T1000 (cell line): ENCODE measurements at places on chromosomes 11 and 22.

DNA sequence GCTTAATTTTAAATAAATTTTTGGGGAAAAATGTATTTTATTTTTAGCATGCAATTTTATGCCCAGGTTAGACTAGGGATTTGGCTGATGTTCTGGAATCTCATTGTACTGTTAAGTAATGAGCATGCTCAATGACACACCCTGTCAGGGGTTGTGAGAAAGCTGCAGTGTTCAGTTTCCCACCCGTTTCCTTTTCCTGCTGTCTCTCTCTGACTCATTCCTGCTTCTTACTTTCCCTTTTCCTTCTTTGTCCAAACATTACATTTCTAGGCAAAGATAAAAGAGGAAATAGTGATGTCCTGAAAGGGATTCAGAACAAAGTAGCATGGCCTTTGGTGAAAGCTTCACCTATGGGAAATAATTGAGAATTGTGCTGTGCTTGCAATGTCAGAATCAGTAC, 22.7 kb downstream of the OOSP3 start:
- no peak for DNase-seq

DNA sequence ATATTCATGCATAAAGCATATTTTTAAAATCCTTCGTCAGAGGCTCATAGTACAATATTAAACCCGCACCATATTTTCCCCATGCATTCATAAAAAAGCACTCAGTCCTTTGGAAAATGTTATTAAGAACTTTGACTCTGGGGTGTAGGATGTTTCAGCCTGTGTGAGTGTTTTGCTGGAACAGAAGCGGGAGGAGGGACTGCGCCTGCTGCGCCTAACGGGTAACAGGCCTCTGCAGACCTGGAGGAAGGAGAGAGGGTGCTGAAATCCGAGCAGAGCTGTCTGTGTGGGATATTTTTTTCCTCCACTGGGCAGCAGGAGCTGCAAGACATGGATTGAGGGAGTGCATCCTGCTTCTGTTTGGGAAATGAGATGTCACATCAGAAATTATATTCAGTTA, 483.0 kb downstream of the BRD1 start:
- no peak for DNase-seq

GRCh38 chr22:17773606-17774205, 563 bp downstream of the BID start:
- DNase-seq, result no peak

DNA sequence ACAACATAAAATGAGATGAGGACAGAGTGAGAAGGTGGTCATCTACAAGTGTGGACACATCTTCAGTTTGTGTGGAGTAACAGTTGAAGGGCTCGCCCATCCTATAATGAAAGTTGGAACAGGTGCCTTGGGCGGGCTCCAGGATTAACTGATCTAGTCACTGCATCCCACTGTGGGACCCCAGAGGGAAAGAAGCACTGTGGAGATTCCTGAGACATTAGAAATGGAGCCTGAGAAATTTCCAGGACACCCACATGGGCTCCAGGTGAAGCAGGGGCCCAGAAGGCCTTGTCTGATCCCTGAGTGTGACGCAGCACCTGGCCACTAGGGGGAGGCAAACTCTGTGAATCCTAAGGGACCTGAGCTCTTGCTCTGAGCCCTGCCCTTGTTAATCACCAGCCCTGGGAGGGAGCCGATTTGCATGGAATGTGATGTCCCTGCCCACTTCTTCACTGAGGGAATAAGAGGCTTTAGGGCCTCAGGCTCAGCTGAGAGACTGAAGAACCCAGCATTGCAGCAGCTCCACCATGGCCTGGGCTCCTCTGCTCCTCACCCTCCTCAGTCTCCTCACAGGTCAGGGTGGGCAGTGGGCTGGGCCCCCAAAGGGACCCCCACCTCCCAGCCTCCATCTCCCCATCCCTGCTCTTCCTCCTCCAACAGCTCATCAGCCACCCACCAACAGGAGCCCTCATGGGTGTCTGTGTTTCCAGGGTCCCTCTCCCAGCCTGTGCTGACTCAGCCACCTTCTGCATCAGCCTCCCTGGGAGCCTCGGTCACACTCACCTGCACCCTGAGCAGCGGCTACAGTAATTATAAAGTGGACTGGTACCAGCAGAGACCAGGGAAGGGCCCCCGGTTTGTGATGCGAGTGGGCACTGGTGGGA, 98.4 kb downstream of the VPREB1 start:
- no peak for DNase-seq

DNA sequence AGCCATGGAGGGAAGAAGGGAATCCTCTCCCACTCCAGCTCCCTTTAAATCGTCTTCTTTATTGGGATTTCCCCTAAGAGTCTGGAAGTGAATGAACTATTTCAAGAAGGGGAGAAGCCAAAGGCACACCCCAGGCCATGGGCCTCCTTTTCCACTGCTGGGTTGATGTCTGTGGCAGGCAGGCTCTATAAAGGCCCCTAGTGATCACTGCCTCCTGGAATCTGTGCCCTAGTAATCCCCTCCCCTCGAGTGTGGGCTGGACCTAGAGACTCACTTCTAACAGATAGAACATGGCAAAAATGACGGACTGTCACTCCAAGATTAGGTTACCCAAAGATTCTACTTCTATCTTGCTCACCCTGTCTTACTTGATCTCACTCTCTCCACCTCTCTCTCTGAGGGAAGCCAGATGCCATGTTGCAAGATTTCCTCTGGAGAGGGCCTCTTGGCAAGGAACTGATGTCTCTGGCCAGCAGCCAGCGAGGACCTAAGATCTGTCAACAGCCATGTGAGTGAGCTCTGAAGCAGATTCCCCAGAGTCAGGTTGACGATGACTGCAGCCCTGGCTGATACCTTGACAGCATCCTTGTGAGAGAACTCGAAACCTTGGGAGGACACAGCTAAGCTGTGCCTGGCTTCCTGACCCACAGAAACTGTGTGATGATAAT, 444.8 kb downstream of the SOX6 start:
- DNase-seq, result no peak

GRCh38 chr22:29313126-29313575, 2.3 kb downstream of the RASL10A start:
- DNase-seq, result no peak

GRCh38 chr11:2512431-2513407, 67.9 kb downstream of the KCNQ1 start:
- DNase-seq, result no peak

- DNase-seq, result no peak
Measured at GRCh38 chr22:36732609-36733008, 29.1 kb upstream of the CACNG2 start.

GRCh38 chr11:14253840-14254239, 105.1 kb downstream of the RRAS2 start:
- DNase-seq, result no peak

DNA sequence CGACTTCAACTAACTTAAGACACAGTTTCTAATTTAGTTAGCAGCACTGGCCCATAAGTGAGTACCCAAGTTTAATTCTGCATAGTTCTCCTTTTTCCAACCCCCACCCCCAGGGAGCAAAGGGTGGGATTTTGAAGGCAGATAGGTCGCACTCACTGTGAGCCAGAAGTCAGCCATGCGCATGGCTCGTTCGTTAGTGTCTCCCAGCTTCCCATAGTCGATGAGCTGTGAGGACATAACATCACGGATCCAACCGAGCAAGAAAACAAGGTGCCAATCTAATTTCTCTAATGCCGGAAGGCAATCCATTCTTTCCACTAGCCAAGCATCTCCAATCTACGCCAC, 577 bp downstream of the MRPL17 start:
- DNase-seq, result no peak

DNA sequence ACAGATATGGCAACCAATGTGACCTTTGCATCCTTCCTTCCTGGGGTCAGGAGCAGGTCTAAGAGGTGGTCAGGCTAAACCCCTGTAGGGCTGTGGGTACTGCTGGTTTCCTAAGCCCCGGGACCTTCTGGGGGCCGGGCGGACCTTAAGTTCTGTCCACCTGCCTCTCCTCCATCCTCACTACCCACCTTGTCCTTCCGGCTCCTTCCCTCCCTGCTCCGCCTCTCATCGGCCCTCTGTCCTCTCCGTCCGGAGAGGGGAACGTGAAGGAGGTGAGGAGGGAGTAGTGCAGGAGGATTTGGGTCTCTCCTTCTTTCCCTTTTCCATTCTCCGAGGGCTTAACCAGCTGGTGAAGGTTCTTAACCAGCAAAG, 28.3 kb upstream of the PARVB start:
- no peak for DNase-seq

DNA sequence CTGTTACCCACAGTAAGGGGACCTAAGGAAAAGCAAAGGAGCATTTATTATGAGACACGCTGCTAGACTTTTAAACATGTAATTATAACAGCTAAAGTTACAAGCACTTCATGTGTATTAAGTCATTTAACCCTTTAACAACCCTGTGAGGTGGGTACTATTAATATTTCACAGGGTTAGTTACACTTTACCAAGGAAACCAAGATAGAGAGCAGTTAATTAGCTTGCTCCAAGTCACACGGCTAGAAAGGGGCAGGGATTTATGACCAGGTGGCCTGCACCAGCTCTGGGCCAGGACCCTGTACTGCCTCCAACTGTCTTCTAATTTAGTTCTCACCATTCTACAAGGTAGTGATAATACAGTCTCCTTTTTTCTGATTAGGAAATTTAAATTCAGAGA, 74.9 kb downstream of the RPL27A start:
- DNase-seq, result no peak

GRCh38 chr22:45771711-45772110, 100.1 kb downstream of the ATXN10 start:
- DNase-seq, result no peak

GRCh38 chr11:13343067-13343466, 65.5 kb downstream of the BMAL1 start:
- no peak for DNase-seq

DNA sequence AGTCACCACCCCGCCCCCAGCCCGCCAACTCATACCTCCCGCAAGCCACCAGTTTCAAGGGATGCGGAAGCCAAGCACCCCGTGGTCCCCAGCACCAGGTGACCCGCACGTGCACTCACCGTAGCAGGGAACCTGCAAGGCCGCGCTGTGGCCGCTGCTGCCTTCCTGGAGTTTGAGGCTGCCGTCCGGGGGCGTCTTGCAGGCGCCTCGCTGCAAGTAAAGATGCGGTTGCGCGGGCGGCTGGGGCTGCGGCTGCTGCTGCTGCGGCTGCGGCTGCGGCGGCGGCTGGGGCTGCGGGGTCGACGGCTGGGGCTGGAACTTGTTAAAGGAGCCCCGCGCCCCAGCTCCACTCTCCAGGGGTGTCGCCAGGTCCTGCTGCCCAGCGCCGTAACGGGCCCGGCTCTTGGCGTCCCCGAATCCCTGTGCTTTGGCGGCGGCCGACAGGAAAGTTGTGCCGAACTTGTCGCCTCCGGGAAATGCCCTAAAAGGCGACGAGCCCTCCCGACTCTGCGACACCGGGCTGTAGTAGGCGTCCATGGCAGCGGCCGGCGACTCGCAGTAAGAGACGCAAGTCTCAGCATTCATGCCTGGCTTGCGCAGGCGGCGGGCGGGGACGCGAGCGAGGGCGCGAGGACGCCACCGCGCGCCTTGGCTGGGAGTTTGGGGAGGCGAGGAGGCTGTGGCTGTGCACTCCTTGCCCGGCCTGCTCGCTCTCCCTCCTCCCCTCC, at the start of gene ALX4:
ALX4 (minus strand) TSS at position 662 of the 728 bp plus-strand sequence; CDS start at position 585, 77 bp downstream.
- peak; percentile 55 for DNase-seq

DNA sequence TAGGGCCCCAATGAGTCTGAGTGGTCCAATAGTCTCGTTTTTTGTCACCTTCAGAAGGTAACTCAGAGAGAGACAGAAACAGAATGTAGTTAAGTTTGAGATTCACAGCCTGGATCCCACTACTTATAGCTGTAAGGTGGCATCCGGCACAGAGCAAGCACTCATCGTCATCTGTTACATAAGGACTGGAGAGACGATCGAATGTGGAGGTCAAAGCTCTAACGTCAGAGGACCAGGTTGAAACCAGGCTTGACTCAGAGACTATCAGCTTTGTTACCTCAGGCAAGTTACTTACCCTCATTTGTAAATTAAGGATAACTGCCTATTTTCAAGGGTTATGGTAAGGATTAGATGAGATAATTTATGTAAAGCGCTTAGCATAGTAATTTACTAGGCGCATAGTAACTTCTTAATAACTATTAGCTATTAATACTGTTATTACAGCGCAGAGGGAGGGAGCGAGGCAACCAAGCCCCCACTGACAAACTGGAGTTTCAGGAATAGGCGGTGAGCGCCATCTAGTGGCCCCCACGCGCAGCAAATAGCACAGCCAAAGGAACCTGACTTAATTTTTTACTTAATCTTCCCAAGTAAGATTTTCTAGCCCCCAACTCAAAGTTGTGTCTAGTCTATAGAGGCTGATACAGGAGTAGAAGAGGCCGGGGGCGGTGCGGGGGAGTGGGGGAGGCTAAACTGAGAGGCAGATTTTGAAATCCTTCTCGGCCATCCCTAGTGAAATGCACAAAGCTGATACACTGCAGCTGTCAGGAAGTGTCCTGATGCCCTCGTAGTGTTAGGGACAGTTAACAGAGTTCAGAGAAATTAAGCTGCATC, 29.0 kb upstream of the API5 start:
- peak; percentile 34 for DNase-seq

DNA sequence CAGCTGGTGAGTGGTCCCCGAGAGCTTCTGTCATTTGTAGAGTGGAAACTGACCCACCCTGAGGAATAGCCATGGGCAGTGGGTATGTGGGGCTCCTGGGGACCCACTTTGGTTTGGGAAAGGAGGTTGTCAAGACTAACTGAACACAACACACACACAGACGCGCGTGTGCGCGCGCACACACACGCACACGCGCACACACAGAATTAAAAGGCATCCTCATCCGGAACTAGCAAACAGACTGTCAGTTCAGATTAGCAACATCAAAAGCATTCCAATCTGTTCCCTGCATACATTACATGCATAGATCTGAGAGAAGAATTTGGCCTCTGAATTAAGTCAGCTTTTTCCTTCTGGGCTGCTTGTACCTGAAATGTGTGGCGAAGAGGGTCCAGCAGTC, 284.7 kb downstream of the ST3GAL4 start:
- DNase-seq, result no peak
